ENCODE measurements at places on chromosomes 1 and 21. TPM values are rescaled to one million over a fixed set of nuclear protein-coding genes. Genes with fewer than 3 reads are reported as not detected.

SH3BGRL3 gene
- 39.6 TPM for total RNA-seq

S100A9 gene
- not detected for total RNA-seq

DNA sequence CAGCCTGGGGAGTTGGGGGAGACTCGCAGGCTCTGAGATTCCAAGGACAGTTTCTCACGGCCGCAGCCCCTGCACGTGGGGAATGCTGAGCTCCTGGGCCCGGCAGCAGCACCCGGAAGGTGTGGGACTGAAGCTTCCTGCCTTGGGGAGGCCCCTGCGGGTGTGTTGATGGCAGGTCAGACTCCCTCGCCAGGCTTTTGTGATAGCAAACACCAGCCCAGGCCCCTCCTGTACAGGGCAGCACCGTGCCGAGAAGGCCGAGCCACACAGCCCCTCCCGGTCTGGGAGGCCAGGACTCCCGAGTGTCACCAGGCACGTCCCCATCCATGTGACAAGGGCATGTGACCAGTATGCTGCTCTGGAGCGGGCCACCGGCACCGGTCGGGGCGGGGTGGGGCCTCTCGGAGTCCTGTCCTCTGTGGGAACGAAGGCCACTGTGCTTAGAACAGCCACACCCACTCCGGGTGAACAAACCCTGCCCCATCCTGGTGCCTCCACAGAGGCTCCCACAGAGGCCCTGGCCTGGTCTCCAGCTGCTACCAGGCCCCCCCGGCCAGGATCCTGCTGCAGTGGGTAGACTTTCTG lies 31.1 kb upstream of the ARHGEF16 start:
- DNase-seq = no peak

GRCh38 chr1:232841823-232842565 lies 36.8 kb downstream of the MAP10 start:
- no peak for DNase-seq

ACTL8 gene
- total RNA-seq = not detected

DNA sequence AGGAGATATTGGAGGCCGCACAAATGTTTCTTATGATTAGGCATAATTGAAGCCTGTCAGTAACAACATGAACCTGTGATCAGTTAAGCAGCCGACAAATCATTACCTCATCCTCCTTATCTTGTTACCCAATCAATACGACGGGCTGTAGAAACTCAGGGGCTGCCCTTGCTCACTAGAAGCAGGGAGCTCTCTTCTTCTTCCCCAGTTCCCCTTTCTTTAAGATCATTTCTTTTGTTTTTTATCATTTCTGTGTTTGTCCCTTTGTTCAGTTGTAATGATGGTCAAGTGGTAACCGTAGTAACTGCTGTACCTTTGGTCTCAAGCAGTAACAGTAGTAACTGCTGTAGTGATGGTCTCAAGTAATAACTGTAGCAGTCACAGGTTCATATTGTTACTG lies 13.8 kb upstream of the FCGR2A start:
- DNase-seq = no peak

DNA sequence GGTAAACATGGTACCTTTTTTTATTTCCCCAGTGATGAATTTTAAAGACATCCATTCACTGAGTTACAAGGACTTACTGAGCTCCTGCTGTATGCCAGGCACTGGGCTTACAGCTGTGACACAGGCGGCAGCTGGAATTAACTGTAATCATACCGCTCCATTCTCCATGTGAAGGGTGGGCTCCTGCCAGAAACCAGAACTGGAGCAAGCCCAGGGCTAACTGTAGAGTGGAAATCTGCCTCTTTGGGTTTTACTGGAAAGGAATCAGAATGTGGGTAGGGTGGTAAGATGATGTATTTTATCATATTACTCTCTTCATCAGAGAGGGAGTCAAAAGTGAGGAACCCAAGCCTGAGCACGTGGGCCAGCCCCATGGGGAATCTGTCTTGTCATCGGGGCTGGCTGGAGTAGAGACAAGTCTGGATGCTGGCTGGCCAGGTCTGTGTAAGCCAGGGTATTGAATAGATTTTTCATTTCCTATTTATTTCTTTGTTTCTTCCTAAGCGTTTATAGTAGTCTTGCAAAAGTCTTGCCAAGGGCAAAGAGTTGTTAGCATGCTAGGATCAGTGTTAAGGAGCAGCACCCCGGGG lies 21.5 kb downstream of the FGGY start:
- peak; percentile 43 for DNase-seq

GRCh38 chr21:43193651-43194302 lies 25.0 kb downstream of the CRYAA start:
- peak; percentile 87 for DNase-seq

DNA sequence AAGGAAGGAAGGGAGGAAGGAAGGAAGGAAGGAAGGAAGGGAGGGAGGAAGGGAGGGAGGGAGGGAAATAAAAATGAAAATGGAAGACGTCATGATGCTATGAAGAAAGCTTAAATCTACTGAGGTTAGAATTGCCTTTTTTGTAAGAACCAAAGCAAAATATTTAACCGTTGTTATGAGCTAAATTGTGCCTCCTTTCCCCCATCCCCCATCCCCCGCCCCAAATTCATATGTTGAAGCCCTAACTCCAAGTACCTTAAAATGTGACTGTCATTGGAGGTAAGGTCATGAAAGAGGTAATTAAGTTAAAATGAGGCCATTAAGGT lies 80.1 kb upstream of the CXADR start:
- DNase-seq = no peak

CLDN19 gene
- total RNA-seq = not detected

DNA sequence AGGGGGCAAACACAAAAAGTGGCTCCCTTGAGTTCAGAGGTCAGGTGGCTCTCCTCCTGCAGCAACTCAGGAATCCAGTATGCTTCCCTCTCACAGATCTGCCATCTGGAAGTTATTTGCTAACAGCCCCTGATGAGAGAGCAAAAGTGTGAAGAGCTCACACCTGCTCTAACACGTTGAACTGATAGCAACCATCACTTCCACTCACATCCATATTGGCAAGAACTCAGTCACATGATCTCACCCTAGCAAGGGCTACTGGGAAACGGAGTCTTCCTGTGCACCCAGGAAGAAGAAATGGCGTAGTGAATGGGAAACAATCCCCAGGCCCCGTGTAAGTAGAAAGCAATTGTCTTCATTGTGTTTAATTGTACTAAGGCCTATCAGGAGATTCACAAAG lies 20.7 kb upstream of the SLC45A1 start:
- no peak for DNase-seq

SPTA1 gene
- total RNA-seq = 0.17 TPM

- peak; percentile 82 for DNase-seq
Measured at GRCh38 chr1:35288761-35289160, 20.3 kb downstream of the ZMYM4 start.

DNA sequence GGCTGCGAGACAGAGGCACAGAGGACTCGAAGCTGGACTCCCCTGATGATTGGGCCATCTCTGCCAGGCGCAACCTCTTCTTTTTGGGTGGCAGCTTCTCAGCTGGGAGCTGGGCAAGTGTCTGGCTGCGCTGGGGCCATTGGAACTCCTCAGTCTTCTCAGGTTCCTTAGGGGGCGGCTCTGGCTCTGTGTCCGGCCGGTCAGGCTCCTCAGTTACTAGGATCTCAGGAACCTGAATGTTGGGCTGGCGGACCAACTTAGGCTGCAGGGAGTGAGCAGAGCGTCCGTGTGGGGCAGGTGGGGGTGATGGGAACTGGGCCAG lies 97.5 kb upstream of the EDN2 start:
- no peak for DNase-seq

GRCh38 chr1:84422909-84423308 lies 24.6 kb downstream of the DNASE2B start:
- no peak for DNase-seq

DAB1 gene
- 0.17 TPM for total RNA-seq

AMY2A gene
- not detected for total RNA-seq

GRCh38 chr1:210690236-210690635 lies 361.5 kb downstream of the HHAT start:
- DNase-seq = no peak

GRCh38 chr1:25922971-25923552 lies 16.8 kb upstream of the STMN1 start:
- peak; percentile 17 for DNase-seq

DNA sequence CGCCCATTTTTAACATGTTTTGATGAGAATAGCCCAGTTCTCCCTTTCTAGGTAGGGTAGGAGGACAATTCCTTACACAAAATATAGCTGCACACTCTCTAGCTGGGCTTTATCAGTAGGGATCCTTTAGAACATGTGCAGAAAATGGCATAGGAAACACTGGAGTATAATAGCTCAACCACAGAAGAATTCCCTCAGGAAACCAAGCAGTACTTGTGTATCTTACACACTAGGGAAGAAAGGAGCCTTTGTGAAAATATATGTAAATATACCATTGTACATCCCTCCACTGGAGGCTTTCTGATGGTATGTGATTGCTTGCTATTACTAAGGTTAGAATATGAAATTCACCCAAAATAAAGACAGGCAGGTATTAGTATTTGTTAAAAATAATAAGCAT lies 153.5 kb downstream of the LRRC40 start:
- no peak for DNase-seq

DNA sequence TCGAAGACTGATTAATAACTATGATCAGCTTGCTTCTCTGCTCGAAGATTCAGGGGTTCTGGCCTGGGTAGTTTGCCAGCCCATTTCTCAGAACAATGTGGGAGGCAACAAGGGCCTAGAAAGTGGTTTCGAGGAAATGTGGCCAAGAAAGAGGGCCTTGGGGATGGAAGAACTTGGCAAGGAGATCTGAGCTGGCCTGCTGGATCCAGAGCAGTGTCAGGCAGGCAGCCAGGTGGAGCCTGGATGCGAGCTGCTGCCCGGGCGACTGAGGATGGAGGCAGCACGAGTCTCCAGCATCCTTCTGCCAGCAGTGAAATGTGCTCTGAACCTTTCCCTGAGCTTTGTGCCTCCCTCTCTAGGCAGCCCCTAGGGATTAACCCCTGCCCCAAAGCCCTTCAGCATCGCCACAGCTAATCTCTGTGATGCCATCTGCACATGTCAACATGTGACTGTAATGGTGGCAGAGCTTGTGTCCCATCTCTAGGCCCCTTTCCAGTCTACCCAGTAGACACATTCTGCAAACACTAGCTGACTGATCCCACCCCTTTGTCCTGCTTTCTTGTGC lies 61.0 kb upstream of the NEK2 start:
- DNase-seq = peak; percentile 58

DNA sequence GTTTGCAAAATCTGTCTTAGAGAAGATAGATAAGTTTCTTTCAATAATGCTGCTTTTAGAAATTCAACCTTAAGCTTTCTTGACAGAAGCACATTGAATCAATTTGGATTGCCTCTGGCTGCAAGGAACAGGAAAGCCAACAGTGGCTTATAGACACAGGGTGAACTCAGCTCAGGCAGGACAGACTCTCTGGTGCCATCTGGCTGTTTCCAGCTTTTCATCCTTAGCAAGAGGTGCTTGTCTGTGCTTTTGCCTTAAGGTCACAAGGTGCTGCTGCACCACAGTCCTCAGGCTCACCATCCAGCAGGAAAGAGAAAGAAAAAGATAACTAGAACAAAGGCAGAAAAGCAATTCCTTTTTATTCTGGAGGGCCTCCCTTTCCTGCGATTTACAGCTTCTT lies 93.7 kb upstream of the ETS2 start:
- DNase-seq = peak; percentile 41

GNAT2 gene
- under 0.01 TPM for total RNA-seq

RPF1 gene
- 31.6 TPM for total RNA-seq

SH2D1B gene
- not detected for total RNA-seq

GRCh38 chr1:33294071-33295010 lies 26.6 kb downstream of the A3GALT2 start:
- DNase-seq = no peak

SLFNL1 gene
- 0.66 TPM for total RNA-seq

KCNA2 gene
- under 0.01 TPM for total RNA-seq

- DNase-seq = no peak
Measured at GRCh38 chr1:18666317-18666920, 35.8 kb downstream of the PAX7 start.

GRCh38 chr1:206770531-206771337 lies at the start of gene IL19:
IL19 (plus strand) TSS chr1:206770773; CDS start chr1:206836663, 65,890 bp downstream.
- DNase-seq = peak; percentile 13

KCNE2 gene
- not detected for total RNA-seq

GRCh38 chr1:32241001-32241763 lies 5.8 kb upstream of the FAM167B start:
- peak; percentile 68 for DNase-seq

AADACL4 gene
- not detected for total RNA-seq

- DNase-seq = no peak
Measured at GRCh38 chr21:21915816-21916215, 917.6 kb downstream of the NCAM2 start.

KANK4 gene
- not detected for total RNA-seq

TARDBP gene
- total RNA-seq = 81.4 TPM

- no peak for DNase-seq
Measured at GRCh38 chr1:6006882-6007281, 14.7 kb upstream of the NPHP4 start.

CNR2 gene
- not detected for total RNA-seq

- DNase-seq = peak; percentile 65
Measured at GRCh38 chr1:31102501-31102950, 37.0 kb upstream of the PUM1 start.

GRCh38 chr1:47438165-47439016 lies 547 bp downstream of the FOXD2 start:
- no peak for DNase-seq

DNA sequence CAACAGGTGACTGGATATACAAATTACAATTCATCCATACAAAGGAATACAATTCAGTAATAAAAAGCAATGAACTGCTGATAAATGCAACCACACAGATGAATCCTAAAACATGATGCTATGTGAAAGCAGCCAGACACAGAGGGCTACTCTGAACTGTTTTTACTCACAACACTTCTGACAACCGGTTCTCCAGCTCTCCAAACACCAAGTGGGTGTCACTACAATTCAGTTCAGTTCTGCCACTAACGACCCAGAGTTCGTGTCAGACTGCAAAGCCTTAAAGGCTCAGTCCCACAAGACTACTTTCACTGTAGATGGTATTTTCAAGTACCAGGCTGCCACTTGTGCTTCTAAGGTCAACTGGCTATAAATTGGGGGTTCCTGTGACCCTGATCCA lies 119.4 kb downstream of the SLC16A1 start:
- no peak for DNase-seq

GRCh38 chr1:95118067-95118499 lies 928 bp downstream of the TLCD4 start:
- DNase-seq = peak; percentile 7

All from fibroblast of lung (primary cell).